ENCODE measurements at places on chromosomes 13 and 19. TPM values are rescaled to one million over a fixed set of nuclear protein-coding genes. Genes with fewer than 3 reads are reported as not detected.

GRCh38 chr13:35987572-35988513 is 143.3 kb downstream of the DCLK1 start:
- no peak for DNase-seq

DNA sequence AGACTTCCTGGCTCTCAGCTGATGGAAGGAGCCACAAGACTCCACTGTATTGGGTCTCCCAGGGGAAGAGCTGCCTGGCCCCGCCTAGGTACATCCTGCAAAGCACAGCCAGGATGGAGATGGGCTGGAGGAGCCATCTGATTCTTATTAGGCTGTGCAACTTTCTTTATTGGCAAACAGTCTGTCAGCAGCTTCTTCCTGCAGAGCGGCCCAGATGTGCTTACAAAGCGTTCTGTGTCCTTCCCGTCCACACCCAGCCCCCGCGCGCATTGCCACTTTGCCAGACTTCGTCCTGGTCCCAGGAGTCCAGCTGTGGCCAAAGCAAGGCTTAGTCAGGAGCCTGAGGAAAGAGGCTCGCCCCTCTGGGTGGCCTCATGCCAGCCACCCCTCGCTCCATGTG is 409.3 kb downstream of the ZNF536 start:
- DNase-seq, result no peak

DNA sequence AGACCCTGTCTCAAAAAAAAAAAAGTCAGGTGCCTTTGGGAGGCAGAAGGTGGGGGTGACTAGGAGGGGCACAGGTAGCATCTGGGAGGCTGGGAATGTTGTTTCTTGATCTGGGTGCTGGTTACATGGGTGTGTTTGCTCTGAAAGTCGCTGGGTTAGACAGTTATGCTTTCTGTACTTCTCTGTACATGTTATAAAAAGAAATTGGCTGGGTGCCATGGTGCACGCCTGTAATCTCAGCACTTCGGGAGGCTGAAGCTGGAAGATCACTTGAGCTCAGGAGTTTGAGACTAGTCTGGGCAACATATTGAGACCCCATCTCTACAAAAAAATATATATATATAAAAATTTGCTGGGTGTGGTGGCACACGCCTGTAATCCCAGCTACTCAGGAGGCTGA is 15.1 kb downstream of the NOSIP start:
- no peak for DNase-seq

DNA sequence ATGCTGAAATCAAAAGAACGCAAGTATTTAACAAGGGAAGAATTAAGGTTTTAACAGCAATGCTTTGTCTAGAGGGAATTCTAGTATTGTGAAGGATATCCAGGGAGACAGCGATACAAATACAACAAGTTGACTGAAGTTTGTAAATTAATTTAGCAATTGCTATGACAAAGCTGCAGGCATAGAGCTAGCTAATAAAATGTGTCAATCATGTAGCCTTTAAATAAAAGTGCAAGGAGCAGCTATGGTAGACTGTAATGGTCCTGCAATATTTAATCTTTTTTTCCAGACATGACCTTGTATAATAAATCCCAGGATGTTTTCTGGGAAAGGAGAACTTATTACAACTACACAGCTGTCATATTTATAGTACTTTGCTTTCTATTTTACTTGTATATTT is 779.3 kb downstream of the SLITRK5 start:
- DNase-seq, result no peak

GRCh38 chr19:35533201-35533821 is at the start of gene GAPDHS:
GAPDHS (plus strand) TSS chr19:35533456; CDS start chr19:35533528, 72 bp downstream.
- DNase-seq, result no peak

DNA sequence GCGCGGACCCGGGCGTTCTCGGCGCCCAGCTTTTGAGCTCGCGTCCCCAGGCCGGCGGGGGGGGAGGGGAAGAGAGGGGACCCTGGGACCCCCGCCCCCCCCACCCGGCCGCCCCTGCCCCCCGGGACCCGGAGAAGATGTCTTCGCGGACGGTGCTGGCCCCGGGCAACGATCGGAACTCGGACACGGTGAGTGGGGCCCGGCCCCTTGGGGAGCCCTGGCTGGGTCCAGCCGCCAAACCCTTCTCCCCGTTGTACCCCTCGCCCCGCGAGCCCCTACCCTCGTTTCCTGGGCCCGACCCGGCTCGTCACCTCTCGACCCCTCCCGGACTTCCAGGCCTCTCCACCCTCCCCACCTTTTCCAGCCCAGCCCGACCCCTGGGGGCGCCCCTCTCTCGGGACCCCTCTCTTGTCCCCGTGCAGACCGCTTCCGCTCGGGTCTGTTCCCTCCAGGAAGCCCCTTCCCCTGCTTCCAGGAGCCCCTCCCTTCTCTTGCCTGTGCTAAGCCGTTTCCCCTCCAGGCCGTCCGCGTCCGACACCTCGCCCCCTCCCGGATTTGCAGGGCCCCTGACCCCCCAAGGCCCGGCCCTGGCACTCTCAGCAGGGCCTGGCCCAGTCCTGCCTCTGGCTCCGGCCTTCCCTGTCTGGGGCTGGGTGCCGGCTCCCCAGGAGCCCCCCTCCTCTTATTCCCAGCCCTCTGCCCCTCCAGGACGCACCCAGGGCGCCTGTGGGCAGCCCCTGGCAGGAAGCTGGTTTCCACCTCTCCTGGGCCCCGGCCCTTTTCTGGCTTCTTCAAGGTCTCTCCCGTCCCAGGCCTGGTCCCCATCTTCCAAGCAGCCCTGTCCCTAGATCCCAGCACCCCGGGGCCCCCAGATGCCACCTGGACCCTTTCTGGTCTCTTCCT is 632 bp downstream of the MARK4 start:
- no peak for DNase-seq

- no peak for DNase-seq
These were observed 670.3 kb downstream of the UQCRFS1 start for GRCh38 chr19:28542394-28543243.

DNA sequence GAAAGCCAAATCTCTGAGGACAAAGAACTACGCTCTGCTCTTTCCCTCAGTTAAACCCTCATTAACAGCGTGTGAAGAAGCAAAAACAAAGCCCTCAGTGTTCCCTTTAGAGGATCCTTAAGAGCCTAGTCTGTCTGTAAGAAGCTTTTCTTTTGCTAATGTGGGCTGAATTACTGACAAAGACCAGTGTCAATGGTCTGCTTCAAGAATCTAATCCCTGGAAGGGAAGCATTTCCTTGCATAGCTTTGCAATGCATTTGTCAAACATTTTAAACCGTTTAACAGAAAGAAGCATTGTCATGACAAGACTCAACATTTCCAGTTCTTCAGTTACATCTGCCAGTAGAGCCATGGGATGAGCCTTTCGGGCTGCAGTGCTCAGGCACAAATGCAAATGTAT is 64.9 kb downstream of the EDNRB start:
- no peak for DNase-seq

- DNase-seq, result no peak
These were observed 989 bp downstream of the ZNF766 start for GRCh38 chr19:52270266-52270885.

GRCh38 chr19:43315851-43316250 is 37.6 kb upstream of the CD177 start:
- no peak for DNase-seq

The RASL11A gene
- 8.8 TPM for total RNA-seq

The THSD8 gene
- not detected for total RNA-seq

The SERTAD1 gene
- 6.8 TPM for total RNA-seq

Measured in urinary bladder (tissue), 4 donors.